ENCODE measurements at places on chromosomes 2 and 18.

DNA sequence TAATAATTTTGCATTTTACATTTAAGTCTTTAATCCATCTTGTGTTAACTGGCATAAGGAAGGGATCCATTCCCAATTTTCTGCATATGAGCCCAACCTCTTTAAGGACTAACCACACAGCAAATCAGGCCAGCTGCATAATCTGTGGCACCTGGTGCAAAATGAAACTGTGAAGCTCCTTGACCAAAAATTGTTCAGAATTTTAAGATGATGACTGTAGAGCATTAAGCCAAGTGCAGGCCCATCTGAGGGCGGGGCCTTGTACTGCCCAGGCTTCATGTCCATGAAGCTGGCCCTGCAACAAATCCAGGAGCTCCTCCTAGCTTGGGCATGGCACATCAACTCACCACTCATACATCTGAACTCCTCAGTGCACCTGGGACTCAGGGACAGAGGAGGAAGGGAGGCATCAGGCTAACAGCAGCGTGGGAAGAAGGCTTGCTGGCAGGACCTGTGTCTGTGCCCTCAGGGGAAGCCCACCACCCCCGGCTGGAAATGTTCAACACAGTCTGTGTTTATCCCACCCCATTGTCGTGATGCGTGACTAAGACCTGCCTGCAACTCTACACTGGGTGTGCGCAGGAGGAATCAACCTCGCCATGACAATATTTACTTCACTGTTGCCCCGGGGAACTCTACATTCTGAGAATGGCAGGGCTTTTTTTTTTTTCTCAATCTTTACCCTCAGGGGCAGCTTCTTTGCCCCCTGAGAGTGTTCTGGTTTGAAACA, 128.9 kb upstream of the SIX2 start:
- no peak for DNase-seq

DNA sequence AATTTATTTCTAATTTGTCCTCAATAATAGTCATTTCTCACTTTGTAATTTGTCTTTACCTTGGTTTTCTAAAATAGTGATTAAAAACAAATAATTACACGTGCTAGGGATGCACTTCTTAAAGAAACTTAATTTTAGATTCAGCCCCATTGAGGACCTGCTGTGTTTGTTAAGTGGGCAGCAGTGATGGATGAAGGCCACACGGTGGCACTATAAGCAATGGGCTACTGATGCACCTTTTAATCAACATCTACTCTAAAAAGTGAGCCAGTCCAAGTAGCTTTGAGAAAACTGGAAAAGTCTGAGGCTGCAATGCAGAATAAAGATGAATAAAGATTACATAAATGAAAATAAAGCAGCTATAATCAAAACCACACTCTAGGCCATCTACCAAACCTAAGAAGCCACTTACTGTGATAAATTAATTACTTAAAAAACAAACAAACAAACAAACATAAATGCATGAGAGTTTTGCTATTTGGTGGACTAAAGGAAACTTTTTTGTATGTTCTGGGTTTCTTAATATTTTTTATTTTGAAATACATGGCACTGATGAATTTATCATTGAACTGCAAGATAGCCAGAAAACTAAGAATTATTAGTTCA, 89.3 kb downstream of the PDE11A start:
- DNase-seq: peak; percentile 11

DNA sequence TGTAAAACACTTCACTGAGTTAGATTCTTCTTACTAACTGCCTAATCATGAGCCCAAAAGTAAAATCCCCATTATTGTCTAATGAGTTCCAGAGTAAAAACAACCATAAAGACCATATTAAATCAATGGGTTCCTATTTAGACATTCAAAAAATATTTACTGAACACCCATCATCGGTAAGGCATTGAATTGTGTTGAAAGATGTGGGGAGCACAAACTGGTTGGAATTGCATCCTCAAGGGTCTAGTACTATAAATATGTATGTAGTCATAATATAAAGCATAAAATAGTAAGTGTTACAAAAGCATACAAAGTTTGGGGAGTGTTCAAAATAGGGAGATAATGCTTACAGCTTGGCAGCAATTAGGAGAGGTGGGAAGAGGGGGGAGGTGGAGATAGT, 3.0 kb upstream of the MARCHF4 start:
- DNase-seq: no peak

DNA sequence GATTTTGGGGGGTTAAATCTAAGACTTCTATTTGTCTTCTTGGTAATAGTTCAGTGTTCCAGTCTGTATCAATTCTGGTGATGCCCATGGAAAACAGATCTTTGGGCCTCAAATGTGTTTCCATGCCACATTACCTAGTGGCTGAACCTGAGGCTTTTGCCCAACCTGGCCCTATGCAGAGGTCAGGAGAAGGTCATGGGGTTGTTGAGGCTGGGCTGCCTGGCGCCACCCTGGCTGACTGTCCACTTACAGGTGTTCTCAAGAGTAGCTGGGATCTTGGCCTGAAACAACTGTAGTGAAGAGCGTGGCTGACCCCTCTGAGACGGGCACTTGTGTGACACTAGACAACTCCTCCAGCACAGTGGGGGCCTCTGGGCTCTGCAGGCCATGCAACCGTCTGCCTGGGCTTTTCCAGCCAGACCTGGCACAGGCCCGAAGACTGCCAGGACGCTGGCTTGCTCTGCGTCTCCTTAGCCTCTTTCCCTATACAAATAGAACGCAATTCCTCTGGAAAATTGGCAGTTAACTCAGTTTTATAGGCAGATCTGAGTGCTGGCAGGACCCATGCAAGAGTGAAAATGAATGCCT, 127.8 kb downstream of the TRIM43 start:
- DNase-seq: no peak

DNA sequence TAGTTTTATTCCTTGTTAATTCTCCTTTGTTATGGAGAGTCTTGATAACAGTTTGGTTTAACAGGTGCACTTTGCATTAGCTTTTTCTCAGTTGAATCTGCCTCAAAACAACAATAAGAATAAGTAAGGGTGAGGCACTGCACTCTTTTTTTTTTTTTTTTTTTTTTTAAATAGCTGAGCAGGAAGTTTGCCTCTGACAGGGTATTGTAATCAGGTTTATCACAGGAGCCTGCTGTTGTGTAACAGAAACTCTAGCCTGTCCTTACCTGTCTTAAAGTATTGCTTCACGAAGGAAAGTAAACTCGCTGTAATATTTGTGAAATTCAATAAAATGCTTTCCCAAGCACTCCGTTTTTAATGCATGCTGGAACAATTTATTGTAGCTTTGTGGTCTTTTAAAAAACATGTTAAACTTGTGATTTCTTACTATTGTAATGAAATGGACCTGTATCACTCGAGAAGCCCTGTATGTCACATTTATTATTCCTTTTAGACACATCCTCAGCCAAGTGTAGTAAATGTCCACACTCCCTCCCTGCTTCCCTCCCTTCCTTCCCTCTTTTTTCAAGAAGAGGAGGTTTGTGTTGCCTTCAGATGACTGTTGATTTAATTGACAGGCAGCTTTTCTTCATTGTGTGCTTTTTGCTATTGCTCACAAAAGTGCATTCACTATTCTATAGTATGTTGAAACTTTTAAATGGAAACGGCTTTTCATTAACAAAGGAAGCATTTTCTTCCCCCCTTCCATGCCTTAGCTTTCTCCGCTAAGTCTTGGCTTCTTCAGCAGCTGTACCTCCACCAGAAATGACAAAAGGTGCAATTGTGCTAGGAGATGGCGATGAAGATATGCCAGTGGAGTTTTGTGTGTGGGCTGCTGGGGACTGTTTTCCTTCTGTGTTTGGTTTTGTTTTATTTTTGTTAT, 52.7 kb downstream of the TAF1B start:
- no peak for DNase-seq

GRCh38 chr2:85490861-85491755, 47.9 kb upstream of the MAT2A start:
- no peak for DNase-seq

- no peak for DNase-seq
Observed at GRCh38 chr18:49850636-49851035, 37.3 kb upstream of the ACAA2 start.

DNA sequence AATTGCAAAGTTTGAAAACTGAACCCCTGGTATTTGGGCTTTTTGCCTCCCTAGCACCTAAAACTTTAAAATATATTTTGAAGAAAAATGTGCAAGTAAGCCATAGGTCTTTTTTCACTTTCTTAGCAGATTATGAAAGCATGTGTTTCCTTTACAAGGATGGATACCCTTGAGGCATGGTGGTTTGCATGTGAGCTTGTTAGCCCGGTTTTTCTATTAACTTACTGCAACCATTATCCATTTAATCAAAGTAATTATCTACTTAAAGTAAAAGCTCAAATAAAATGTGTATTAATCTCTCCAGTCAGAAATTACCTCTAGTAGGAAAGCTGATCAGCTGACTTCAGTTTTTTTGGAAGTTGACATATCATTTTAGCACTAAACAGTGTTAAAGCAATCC, 140.6 kb downstream of the EML6 start:
- DNase-seq: no peak

GRCh38 chr18:22710673-22711191, 222.4 kb upstream of the RBBP8 start:
- no peak for DNase-seq

- DNase-seq: no peak
Observed at GRCh38 chr2:207914716-207915115, 110.6 kb downstream of the PLEKHM3 start.

- DNase-seq: no peak
Observed at GRCh38 chr2:156399224-156399949, 36.8 kb upstream of the GPD2 start.

All from head of caudate nucleus (tissue), 42 donors.